Effector memory CD4-positive, alpha-beta T cell (primary cell): ENCODE measurements at places on chromosomes 16 and 17.
A peak's percentile ranks its signal among the peaks of the same experiment; 100 is the strongest.

DNA sequence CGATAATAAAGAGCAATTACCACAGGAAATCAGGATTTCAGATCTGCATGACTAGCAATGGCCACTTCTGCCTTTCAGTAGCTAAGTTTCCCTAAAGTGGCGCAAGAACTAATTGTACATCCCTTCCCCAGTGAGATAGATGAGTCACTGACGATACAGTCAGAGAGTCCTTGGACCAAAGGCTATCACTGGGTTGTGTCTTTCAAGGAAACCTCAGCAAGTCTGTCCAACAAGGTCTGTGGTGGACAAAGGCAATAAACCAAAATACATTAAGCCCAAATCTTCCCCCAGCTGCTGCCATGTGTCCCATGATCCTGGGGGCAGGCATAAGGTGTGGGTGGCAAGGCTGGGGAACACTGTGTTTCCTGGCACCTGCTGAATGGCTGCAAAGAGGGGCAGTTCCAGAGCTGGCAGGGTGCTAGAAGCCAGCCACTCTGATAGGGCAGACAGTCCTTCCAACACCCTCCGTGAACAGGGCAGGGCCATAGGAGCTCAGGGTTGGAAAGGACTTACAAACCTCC, 20.5 kb upstream of the MTMR4 start:
- DNase-seq, result no peak

DNA sequence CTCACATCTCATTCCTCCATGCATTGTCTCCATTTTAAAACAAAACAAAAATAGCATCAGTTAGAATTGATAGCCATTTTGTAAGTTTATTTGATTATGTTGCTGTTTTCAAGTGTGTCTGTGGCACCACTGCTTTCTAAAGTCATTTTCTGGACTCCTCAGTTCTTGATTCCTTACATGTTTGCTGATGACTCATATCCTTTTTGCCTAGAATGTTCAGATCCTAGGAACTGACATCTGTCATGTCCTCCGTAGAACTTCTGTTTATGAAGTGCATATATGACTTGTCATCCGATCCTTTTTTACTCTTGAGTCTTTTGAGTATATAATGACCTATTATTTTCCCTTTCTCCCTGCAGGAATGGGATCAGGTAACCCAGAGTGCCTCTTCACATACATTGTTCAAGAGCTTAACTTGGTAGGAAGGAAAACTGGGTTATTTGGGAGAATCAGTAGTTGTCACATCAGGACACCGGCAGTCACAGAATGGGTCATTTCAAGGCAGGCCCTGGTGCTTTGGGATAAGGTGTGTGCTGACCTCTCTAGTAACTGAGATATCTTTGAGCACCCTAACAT, 69.2 kb downstream of the MAP2K4 start:
- DNase-seq, result no peak

DNA sequence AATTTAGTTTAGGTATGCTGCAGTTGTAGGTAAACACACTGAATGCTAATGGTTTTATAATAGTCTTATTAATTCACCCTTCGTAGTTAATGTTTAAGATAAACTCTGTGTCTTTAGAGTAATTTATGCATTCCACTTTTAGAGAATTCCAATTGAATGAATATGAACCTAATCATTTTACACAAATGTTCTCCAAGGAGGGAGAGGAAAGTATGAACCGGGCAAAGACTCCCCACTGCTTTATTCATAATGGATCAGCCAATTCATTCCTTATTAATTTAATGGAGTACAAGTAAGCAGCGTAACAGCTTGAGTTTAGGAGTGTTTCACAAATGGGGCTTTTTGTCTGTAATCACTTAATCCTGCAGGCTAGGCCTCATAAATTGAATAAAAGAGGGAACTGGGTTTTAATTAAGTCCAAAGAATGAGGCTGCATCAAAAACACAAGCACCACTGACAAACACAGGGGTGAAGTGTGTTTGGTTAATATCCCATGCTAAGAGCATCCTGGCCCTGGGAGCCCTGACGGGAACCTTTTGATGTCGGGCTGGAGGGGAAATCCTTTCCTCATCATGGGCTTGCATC, 375.7 kb upstream of the DYNLRB2 start:
- DNase-seq, result no peak

DNA sequence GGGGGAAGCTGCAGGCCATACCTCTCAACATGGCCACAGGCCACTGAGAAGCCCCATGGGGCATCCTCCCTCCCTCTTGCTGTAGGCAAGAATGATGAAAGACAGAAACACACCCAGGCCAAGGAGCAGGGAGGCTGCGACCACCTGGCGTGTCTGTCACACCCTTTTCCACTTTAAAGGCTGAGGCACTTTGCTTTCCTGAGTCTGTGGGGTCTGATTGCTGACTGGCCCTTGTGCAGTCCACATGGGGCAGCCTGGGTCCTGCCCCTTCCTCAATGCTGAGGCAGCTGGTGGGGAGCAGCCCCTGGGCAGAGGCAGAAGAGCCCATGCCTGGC, 8.7 kb downstream of the TMEM204 start:
- DNase-seq, result no peak

- DNase-seq, result no peak
Observed at GRCh38 chr16:88634994-88635670, 3.2 kb upstream of the IL17C start.

- DNase-seq, result no peak
Observed at GRCh38 chr17:30165960-30166359, 49.3 kb downstream of the NSRP1 start.

- no peak for DNase-seq
Observed at GRCh38 chr17:17722906-17723353, 41.7 kb downstream of the RAI1 start.

GRCh38 chr16:1101573-1102332, 5.7 kb upstream of the C1QTNF8 start:
- no peak for DNase-seq

GRCh38 chr17:3033248-3033640, 30.2 kb downstream of the OR1D5 start:
- no peak for DNase-seq

DNA sequence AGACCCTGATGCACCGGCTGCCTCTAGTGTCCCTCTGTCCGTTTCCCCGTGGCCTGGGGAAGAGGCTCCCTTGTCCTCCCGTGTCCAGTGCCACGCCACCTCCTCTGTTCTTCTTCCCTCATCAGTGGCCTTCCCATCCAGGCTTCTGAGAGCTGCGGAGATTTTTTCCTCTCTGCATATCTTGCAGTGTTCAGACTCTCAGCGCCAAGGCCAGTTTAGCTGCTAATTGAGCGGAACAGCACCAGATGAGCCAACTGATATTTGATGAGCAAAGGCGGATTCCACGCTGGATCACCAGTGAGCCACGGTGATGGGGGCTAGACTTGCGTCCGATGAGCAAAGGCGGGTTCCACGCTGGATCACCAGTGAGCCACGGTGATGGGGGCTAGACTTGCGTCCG, 257.6 kb downstream of the FOXL1 start:
- no peak for DNase-seq

DNA sequence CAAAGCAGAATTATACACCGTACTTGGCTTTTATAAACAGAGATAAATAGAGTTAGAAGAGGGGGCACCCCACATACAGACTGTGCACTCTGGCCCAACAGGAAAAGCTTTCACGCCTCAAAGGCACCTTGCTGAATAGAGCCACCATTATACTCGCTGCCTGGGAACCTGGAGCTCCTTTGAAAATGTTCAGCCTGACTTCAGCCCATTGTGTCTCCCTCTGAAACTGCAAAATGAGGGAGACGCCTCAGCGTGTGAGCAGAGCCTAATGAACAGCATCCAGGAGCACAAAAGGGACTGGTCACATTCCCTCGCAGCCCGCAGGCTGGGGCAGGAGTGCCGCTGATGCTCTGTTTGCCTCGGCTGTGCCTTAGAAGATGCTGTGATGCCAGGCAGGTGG, 46.3 kb downstream of the ABCC12 start:
- DNase-seq, result no peak

- DNase-seq, result no peak
Observed at GRCh38 chr16:53958341-53958880, 254.5 kb downstream of the FTO start.

DNA sequence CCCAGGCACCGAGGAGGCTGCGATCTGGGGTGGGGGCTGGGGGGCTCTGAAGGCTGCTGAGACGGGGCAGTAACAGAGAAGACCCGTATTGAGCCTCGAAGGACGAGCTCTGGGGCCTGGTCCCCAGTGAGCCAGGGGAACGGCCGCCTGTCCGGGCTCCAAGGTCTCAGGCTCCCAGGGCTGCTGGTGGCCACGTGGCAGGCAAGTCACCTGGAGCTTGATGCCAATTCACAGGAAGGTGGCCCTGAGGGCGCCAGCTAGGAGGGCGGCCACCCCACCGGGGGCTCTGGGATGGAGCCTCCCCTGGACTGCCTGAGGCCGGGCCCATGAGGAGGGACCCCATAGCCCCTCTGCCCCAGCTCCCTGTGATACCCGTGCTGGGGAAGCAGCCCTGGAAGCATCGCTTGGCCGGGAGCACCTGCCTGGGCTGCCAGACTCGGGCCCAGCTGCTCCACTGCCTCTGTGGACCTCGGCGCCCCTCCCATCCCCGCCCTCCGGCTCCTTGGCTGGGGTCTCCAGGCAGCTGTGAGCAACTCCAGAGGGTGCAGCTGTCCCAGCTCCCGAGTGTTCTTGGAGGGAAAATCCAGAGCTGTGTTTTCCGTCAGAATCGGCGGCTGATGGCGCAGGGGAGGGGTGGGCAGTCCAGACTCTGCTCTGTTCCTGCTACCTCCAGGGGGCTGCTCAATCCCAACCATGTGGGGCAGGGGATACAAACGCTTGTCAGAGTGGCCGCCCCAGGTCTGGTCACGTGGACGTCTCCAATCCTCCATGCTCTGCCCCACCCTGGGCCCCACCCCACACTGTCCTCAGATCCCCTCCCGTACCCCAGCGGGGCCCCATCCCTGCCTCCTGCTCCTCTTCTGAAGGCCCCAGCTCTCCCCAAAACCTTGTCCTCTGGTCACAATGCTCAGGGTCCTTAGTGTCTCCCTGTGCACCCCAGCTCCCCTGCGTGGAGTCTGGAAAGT, 67.2 kb upstream of the GNG13 start:
- DNase-seq, result no peak

- peak; percentile 14 for DNase-seq
Observed at GRCh38 chr16:85275533-85276249, 163.4 kb upstream of the CIBAR2 start.

GRCh38 chr17:61468263-61468907, 16.2 kb downstream of the TBX4 start:
- no peak for DNase-seq

- DNase-seq, result no peak
Observed at GRCh38 chr16:11198828-11199227, 57.2 kb downstream of the SOCS1 start.

DNA sequence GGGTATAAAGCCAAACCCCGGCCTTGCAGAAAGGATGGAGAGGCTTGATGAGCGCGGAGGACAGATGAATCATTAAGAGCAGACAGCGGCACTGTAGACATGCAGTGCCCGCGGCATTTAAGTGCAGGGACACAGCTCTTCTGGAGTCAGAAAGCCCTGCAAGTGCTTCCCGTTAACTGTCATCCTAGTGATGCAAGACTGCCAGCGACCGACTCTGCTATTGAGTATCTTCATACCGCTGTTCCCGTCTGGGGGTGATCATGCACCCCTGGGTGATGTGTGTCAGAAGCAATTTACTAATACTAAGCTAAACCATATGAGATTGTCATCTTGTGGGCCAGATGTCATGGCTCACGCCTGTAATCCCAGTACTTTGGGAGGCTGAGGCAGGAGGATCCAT, 101.0 kb downstream of the ABCC6 start:
- no peak for DNase-seq

GRCh38 chr16:1559446-1559975, 26.0 kb downstream of the TMEM204 start:
- peak; percentile 23 for DNase-seq

GRCh38 chr17:39845052-39845846, 18.9 kb downstream of the IKZF3 start:
- DNase-seq, result no peak

GRCh38 chr16:67811899-67812298, 5.2 kb downstream of the TSNAXIP1 start:
- DNase-seq, result no peak

- no peak for DNase-seq
Observed at GRCh38 chr17:67531291-67531690, 154.2 kb downstream of the PITPNC1 start.

GRCh38 chr17:79699386-79700036, 31.2 kb upstream of the ENPP7 start:
- no peak for DNase-seq

GRCh38 chr17:34598161-34598776, 18.9 kb downstream of the TMEM132E start:
- DNase-seq, result no peak

DNA sequence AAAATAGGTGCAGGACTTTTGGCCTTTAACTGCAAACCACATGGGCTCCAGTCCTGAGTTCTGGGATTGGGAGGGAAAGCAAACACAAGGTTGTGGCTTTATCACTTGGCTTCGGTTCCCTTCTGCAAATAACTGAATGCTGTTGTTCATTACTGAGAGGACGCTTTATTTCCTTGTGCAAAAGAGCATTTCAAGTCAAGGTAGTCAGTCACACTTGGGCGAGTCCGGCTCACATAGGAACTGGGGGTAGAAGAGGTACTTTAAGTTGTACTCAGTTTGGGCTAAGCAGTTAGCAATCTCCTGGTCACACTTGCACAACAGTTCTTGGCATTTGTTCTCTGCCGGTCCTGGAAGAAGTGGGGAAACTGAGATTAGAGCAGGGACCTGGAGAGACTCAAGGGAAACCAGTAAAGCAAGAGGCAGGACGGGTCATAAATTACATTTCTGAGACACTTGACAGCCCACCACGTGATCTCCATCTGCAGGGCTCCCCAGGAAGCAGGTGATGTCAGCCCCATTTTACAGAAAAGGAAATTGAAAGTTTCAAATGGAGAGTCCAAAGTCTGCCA, 21.6 kb downstream of the PLA2G10 start:
- DNase-seq, result no peak

DNA sequence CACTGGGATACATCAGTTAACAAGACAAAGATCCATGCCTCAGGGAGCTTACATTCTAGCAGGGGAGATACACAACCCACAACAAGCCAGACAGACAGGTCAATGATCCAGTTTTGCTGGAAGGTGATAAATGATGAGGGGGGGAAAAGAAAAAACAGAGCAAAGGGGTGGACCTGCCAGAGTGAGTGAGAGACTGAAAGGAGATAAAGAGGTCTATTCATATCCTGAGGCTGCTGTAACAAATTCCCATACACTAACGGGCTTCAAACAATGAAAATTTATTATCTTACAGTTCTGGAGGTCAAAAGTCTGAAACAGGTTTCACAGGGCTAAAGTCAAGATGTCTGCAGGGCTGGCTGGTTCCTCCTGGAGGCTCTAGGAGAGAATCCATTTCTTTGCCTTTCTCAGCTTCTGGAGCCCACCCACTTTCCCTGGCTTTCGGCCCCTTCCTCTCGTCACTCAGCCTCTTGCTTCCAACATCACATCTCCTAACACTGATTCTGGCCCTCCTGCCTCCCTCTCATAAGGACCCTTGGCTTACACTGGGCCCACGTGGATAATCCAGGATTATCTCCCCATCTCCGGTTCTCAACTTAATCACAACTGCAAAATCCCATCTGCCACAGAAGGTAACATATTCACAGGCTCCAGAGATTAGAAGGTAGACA, 81.5 kb downstream of the GAS7 start:
- no peak for DNase-seq

GRCh38 chr16:7482032-7482431, 149.4 kb downstream of the RBFOX1 start:
- no peak for DNase-seq
